ENCODE measurements at places on chromosomes 4 and X.

DNA sequence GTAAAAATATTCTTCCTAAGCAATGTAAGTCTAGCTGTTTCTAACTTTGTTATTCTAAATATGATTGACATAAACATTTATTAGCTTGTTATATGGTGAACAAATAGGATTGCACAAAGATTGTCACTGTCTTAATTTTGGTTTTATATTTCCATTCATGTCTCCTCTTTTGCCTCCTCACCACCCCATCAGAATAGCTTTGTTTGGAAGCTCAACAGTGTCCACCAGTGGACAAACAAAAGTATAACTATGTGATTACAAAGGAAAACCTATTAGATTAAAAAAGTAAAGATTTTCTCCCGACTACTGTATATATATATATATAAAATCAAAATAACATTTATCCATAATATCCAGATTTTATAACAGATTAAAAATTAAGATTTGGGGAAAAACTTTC lies 468.2 kb downstream of the ZIC3 start:
- DNase-seq: no peak

- no peak for DNase-seq
Measured at GRCh38 chr4:7638489-7638888, 203.8 kb upstream of the PSAPL1 start.

GRCh38 chr4:104524026-104524425 lies 29.3 kb upstream of the CXXC4 start:
- no peak for DNase-seq

DNA sequence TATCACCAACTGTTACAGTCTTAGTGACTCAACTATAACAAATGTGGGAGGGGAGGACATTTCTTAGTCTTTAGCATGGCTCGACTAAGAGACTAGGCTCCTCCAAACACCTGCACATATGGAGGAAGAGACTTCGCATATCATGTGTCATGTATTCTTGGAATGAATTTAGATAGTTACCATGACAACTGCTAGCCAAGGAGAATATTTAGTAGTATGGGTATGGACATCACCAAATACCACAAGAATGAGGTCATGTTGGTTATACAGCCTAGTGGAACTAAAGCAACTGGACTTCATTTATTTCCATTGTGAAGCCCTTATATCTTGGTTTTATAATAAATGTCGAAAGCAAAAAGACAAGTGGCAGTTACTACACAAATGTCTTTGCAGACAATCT lies 512.3 kb downstream of the CFAP47 start:
- no peak for DNase-seq

DNA sequence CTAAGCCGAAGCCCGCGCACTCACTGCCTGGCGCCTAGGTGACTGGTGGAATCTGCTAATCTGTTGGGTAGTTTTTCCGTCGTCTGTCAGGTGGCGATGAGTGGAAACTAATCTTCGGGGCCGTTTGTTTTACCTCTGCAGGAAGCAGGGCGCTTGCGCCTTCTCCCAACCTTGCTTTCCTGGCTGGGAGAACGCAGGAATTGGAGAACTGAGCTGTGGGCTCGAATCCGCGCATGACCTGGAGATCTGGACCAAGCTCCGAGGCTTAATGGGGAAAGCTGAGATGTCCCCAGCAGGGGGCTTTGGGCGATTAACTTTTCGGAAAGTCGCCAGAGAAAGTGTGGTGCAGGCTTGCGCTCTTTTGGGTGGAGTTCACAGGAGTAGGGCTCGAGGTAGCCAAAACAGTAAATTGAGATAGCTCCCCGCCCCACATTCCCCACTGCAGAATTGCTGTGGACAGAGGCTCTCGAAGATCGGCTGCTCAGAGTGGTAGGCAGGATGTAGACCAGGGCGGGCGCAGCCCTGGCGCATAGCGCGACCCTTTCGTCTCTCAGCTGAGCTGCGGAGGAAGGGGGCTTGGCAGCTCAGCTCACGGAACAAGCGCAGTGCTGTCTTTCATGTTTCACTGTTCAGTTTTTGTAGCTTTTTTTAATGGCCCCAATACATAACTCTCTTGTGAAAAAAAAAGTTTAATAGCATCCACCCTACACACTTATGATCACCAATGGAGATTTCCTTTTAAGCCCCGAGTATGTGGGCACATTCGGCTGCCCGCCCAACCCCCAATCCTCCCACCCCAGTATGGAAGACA lies 2.7 kb upstream of the FGF5 start:
- no peak for DNase-seq

GRCh38 chr4:159075531-159075932 lies 27.3 kb upstream of the RAPGEF2 start:
- no peak for DNase-seq

DNA sequence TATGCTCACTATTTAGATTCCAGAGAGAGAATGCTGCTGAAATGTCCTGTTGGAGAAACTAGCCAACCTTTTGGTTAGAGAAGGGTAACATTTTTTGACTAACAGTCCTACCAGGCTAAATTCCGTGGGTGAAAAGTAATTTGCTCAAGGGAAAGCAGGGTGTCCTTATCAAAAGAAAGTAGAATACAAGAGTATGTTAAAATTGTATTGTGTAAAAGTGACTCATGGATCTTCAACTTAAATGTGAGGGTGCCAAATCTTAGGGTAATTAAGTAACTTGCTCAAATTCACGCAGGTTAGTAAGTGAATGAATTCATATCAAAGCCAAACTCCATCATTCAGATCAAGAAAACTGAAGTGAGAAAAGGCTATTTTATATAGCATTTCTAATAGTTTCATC lies 81.7 kb downstream of the PCDH7 start:
- no peak for DNase-seq

DNA sequence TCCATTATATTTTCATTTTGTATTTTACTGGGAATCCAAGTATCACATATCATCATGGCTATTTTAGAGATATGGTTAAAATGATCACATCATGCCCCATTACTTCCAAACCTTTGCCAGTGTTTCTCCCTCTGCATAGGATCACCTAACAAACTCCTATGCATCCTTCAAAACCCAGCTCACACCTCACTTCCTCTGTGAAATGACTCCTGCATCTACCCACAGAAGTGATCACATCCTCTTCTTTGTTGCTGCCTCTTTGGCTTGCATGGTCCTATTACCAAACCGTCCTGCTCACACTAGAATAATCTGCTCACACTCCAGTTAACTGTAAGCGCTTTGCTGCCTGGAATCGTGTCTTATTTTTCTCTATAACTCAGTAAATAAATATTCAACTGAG lies 74.7 kb upstream of the C4orf50 start:
- DNase-seq: no peak

GRCh38 chr4:10526429-10527222 lies 69.4 kb upstream of the ZNF518B start:
- no peak for DNase-seq

DNA sequence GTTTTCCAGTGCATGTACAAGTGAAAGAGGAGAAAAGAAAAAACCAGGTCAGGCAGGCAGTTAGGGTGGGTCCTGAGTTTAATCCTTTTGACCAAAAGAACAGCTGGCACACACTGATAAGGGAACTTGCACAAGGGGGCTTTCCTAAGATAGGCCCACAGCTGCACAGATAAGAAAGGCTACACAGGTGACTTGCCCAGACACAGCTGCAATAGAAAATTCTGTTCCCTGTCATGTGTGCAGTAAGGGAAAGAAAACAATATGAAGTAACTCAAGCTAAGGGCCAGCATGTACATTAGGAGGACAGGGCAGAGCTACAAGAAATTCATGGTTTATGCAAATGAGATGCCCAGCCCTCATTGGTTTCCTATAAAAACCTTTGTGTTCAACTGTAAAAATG lies 32.9 kb downstream of the LUZP4 start:
- DNase-seq: no peak

Measured in right atrium auricular region (tissue), 2 donors.